ENCODE measurements at places on chromosomes 13 and 19.

DNA sequence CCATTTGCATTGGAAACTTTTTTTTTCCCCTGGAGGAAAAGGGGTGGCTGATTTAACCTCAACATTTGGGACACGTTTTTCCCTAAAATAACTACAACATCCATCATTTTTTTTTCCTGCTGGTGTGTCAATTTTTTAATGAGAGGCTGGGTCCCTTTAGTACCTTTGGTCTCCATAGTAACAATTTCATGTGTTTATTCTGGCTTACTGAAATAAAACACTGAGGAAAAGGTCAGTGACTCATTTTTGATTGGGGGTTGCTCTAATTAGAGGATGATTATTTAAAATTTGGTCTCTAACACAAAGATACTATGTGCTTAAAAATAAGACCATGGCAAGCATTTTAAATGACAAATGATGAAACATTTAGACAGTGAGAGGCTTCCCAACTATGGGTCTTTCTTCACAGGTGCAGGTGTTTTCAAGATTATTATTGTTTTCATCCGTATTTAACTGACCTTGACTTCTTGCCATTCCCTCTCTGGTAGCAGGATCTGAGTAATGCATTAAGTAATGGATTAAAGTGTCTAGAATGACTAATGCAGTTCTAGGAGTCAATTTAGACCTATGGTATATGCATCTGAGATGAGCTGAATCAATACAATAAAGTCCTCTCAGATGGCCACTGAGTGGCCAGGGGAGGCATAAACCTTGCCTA is 406.4 kb downstream of the KCNRG start:
- DNase-seq: no peak

DNA sequence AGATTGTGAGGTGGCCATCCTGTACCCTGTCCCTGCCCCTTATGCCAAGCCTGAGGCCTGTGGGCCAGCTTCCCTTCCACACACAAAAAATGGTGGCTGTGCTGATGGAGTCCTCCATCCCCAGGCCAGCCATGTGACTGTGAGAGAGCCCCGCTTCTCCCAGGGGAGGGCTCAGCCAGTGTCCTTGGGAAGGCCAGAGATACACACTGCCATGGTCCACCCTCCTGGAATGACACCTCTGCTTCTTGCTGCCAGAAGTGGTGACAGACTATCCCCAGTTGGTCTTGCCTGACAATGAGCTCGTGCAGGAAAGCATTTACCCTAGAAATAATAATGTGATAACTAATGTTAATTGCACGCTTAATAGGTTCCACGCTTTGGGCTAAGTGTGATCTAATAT is 38.0 kb downstream of the FAM124A start:
- DNase-seq: no peak

- DNase-seq: no peak
Measured at GRCh38 chr13:61880578-61881283, 465.1 kb upstream of the PCDH20 start.

DNA sequence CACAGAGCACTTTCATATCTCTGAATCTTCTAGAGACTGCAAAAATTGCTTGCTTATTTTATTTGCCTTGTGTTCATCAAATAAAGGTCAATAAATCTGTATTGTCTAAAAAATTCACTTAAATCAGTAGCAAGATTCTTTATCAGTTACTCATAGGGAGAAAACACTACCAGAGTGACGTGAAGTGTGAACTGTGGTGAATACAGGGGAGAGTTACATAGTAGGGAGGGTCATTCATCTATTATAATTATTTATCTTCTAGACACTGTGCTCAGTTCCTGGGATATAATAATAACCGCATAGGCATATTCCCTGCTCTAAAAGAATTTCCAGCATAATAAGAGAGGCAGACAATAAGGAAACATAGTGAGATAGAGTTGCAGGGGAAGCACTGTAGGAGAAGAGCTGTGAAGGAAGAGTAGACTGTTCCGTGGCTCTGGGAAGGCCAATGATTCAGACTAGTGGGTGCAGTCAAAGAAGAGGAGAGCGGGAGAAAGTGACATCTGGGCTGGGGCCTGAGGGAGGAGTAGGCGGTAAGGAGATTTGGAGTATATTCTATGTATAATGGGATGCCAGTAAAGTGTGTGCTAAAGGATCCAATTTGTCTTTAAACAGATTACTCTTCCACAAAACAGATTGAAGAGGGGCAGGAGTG is 84.0 kb upstream of the TDRD3 start:
- DNase-seq: no peak

- no peak for DNase-seq
Measured at GRCh38 chr19:38003438-38004185, 96.6 kb downstream of the SIPA1L3 start.

DNA sequence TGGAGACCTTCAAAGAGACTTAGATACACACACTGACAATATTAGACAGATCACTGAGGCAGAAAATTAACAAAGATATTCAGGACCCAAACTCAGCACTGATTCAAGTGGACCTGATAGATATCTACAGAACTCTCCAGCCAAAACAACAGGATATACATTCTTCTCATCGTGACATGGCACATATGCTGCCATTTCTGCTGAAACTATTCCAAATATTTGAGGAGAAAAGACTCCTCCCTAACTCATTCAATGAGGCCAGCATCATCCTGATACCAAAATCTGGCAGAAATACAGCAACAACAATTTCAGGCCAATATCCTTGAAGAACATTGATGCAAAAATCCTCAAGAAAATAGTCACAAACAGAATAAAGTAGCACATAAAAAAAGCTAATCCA is 53.3 kb downstream of the TRPC4 start:
- no peak for DNase-seq
